Activated T-cell treated with anti-CD3 and anti-CD28 coated beads, Interleukin-2, amount 50 U/mL, for 1 hour (primary cell): ENCODE measurements at places on chromosomes 2 and 18.

DNA sequence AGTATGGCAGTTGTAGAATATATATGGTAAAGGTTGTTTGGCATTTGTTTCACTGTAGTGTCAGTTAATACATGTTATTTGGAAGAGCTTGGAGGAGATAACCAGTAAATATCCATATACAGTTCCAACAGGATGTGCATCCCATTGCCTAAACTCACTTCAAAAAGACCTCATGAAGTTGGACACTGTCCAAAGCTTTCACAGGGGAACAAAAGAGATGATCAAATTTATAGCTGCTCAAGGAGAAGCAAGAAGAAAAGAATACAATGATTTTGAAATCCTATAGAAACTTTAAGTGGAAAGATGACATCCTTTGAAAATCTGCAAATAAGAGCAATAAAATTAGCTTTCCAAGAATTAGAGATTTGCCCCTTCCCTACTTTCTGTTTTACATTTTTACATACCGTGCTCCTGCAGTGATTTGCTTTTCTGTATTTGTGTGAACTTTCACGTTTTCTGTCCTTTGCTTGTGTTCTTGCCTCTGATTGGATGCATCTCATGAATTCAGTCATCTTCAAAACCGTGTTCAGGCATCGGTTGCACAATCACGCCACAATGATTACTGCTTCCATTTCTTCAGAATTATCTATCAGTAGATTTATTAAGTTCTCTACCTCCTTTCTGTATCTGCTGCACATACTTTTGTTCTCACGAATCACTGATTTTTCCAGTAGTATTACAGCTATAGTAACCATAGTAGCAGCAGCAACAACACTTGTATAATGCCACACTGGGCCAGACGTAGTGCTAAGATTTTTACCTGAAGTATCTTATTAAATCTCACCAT is 83.8 kb downstream of the PARD3B start:
- no peak for DNase-seq

DNA sequence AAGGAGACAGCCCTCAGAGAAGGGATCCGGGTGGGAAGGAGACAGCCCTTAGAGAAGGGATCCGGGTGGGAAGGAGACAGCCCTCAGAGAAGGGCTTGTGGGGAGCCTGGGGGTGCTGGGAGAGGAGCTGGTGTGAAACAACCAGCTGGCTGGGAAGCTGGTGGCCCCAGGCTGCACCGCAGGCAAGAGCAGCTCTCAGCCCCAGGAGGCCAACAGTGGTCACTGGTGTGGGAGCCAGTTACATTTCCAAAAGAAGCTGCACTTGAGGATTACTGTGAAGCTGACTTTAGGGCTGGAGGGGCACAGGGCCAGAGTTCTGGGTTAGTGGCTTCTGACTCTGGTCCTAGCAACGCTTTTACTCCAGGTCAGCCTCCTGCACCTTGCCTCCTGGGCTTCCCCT is 3.3 kb downstream of the HES6 start:
- DNase-seq, result no peak

GRCh38 chr2:138234265-138234664 is 267.3 kb upstream of the SPOPL start:
- no peak for DNase-seq

GRCh38 chr2:110816404-110817365 is 84.3 kb downstream of the ACOXL start:
- no peak for DNase-seq

DNA sequence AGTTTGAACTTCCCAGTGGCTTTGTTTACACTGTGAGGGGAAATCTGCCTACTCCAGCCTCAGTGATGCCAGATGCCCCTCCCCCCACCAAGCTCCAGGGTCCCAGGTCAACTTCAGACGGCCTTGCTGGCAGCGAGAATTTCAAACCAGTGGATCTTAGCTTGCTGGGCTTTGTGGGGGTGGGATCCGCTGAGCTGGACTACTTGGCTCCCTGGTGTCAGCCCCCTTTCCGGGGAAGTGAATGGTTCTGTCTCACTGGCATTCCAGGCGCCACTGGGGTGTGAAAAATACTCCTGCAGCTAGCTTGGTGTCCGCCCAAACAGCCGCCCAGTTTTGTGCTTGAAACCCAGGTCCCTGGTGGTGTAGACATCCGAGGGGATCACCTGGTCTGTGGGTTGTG is 70.0 kb upstream of the NEUROD1 start:
- DNase-seq, result no peak

- DNase-seq, result no peak
These were observed 37.6 kb upstream of the FZD7 start for GRCh38 chr2:201996006-201996405.

DNA sequence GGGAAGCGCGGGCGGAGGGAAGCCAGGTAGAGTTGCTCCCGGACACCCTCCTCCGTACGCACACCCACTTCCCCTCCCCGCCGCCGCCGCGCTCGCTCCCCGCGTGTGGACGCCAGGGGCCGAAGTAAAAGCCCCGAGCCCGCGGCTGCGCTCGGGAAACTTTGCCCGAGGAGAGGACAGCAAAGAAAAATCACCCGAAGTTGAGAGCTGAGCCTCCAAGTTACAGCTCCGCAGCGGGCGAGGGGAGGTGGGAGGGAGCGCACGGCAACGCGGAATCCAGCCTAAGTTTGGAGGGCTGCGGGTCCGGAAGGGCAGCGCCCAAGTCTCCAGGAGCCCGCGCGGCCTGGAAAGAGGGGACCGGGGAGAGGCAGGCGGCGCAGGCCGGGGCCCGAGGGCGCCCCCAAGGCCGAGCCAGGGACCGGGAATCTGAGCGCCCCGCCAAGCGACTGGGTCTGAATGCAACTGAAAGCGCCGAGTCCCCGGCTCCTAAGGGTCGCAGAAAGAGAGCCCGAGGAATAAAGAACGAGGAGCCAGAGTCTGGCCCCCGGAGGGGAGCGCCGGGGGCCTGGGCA is 706 bp upstream of the BCL11A start:
- DNase-seq, result peak; percentile 36
